ENCODE measurements at places on chromosomes 6 and 20.

- no peak for DNase-seq
Observed at GRCh38 chr6:22506496-22506895, 62.9 kb upstream of the HDGFL1 start.

- DNase-seq: no peak
Observed at GRCh38 chr6:45253453-45253852, 74.7 kb upstream of the RUNX2 start.

DNA sequence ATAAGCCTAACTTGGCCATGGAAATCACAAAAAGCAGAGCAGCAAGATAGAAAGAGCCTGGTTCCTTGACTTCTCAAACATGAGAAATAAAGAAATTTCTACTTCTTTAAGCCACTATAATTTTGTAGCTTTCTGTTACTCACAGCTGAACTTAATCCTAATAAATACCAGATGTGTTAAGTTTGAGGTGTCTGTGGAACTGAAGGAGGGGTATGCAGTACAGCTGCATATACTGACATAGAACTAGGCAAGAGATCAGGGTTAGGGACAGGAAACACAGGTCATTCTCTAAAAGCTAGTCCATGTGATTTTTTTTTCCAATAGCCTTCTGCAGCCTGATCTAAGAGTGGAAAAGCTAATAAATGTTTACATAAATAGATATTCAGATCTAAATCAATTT lies 123.9 kb downstream of the COL12A1 start:
- no peak for DNase-seq

DNA sequence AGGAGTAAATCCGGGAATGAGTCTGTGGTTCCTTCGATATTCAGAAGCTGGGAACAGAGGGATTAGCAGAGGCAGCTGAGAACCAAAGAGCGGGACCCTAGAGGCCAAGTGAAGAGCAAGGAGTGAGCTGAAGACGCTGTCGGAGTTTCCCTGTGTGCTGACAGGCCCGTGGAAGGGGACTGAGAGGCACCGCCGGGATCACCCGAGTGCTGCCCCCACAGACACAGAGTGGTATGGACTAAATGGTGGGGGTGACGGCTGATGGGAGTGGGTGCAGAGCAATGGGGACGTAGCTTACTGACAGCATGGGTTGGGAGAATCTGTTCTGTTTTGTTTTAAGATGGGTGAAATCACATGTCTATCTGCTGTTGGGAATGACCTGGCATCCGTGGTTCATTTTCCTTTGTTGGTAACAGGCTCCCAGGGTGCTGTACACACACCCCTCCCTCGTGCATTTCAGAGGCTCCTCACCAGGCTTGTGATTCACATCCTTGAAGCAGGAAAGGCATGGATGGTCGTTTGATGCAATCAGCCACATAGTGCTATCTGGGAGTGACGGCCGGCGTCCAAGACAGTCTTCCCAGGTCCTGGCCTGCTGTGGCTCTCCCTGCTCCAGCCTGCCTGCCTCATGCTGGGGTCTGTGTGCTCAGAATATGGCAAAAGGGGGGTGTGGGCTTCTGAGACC lies 97.4 kb downstream of the THBS2 start:
- DNase-seq: no peak

DNA sequence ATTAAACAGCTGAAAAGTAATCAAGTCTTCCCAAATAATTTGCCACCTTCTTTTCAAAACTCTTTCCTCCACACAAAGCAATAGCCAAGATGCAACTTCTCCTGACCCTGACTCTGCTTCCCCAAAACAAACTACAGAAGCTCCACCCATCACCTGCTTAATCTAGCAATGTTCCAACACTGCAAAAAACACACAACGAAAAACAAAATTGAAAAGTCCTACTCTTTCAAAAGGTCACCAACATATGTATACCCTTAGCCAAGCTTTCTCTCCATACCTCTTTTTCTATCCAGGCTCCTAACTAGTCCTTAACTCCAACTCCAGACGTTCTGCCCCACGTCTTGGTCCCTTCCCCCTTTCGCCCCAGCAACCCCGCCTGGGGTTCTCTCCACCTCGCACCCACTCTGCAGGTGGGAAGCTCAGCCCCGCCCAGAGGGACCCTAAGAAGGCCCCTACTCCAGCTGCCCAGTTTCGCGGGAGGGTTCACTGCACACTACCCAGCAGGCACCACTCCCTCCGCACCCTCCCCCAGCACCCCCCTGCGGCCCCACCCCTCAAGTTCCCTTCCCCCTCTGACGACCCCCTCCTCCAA lies 717 bp downstream of the CSNK2A1 start:
- DNase-seq: no peak

GRCh38 chr20:50312682-50313521 lies 122.3 kb downstream of the CEBPB start:
- DNase-seq: peak; percentile 83

DNA sequence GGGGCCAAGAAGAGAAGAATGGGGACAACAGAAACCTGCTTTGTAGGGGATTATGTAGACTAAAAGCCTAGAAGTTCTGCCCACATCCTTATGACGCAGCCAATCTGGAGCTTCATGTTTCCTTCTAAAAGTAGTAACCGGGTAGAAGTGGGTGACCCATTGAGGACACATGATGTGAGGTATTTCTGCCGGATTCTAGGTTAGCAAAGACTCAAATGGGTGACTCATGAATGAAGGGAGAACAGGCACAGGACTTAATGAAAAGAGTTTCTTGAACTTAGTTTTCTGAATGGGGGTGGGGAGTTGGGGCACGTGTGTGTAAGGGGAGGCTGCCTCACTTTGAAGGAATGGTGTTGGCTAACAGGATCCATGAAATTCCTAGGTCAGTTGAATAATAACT lies 68.8 kb downstream of the CDS2 start:
- no peak for DNase-seq

DNA sequence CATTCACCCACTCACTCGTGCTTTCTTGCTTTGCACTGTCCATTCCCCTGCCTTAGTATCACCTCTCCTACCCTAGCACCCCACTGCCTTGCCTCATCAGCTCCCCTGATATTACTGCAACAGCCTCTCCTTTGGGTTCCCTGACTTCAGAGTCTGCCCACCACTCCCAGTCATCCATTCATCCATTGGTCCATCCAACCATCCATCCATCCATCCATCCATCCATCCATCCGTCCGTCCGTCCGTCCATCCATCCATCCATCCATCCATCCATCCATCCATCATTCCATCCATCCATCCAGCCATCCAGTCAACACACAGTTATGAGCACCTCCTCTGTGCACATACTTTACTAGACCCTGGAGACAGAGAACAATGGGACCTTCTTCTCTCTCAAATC lies 22.9 kb upstream of the FAM83D start:
- no peak for DNase-seq

DNA sequence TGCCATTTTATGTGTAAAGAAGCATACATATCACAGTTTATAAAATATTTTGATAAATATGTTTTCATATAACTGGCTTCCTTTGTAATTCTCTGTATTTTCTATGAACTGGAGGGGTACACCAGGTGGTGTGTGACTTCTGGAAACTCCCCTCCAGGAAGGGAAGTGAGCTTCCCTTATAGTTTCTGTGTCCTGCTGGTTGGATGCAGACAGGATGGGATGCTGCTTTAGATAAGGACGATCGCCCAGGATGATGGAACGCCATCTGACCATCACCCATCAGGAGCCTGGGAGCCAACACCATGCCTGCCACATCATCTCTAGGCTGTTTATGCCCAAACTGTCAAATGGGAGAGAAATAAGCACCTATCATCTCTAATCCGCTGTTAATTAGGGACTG lies 66.1 kb downstream of the SULF2 start:
- no peak for DNase-seq

GRCh38 chr20:52619101-52619500 lies 353.1 kb upstream of the TSHZ2 start:
- no peak for DNase-seq

DNA sequence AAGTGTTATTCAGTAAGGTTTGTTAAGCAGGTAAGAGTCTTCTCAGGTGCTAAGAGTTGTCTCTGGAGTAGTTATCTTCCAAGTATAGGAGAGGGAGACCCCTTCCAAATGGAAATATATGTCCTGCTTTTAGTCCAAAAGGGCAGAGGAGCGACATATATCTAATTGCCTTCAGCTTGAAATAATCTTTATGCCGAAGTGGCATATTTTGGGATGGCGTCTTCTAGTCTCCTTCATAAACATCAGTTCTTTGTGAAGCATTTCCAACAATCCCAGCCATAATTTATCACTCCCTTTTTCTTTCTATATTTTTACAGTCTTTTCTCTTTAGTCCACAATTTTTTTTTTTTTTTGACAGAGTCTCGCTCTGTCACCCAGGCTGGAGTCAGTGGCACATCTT lies 6.0 kb downstream of the TMC2 start:
- DNase-seq: no peak

- DNase-seq: peak; percentile 99
Observed at GRCh38 chr20:25237610-25238318, 10.1 kb upstream of the PYGB start.

DNA sequence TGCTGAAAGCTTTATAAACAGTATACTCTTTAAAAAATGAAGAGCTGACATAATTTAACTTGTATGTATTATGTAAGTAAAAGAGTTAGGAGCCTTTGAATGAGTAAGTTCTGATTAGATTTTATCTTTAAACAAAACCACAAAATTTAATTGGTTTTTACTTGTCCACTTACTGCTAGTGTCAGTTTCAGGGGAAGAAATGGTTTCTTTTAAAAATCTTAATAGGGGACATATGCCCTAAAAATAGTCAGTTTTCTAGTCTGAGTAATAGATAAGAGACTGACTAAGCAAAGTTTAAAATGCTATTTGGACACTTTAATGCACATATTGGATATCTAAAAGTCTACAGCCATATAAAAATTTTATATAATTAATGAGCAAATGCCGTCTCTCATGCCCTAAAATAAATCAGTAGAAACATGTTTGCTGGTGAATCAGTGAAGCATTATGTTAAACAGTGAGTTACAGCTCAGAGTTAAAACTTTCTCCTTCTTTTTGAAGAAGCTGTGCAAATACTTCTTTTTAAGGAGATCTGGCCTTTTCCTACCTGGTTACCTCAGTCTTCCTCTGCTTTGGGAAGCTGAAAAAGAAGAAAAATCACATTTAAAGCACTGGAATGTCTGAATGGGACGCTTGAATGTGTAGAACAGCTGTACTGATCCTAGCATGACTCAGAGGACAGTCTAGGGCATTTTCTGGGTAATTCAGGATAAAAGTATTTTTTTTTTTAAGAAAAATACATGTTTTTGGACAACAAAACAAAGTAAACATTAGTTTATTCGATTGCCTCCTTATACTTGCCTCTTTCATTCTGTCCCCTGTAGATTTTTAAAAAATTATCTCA lies 55.3 kb downstream of the CDH26 start:
- DNase-seq: no peak

- DNase-seq: no peak
Observed at GRCh38 chr6:161360520-161360919, 86.7 kb upstream of the AGPAT4 start.

- peak; percentile 15 for DNase-seq
Observed at GRCh38 chr6:166360243-166361076, 18.1 kb upstream of the SFT2D1 start.

GRCh38 chr6:157562997-157563396 lies 182.0 kb downstream of the ZDHHC14 start:
- no peak for DNase-seq

- DNase-seq: no peak
Observed at GRCh38 chr6:33714385-33715040, 3.0 kb upstream of the UQCC2 start.

DNA sequence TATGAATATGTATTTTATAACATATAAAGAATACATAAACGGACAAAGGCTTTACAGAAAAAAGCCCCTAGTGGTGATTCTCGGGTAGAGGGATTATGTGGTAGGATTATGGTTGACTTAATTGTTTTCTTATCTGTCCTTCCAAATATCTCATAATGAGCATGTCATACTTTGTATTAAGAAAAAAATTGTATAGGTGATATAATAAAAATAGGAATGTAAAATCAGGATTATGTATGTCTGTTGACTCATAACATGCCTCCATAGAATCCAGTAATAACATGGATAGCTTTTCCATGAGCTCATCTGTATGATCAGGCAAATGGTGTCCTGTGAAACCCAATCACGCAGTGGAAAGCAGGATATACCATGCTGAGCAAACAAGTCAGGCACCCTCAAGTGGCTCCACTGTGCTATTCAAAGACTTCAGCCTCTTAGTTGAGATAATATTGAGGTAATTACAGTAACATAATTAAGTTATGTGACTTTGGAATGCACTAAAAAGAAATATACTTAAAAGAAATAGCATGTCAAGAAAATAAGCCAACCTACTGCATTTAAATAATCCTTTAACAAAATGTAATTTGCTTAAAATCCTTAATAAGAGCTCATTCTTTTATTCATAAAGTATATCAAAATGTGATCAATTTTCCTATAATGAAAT lies 39.6 kb upstream of the PRELID3B start:
- DNase-seq: no peak

GRCh38 chr6:24936641-24937317 lies 1.0 kb upstream of the RIPOR2 start:
- DNase-seq: no peak

DNA sequence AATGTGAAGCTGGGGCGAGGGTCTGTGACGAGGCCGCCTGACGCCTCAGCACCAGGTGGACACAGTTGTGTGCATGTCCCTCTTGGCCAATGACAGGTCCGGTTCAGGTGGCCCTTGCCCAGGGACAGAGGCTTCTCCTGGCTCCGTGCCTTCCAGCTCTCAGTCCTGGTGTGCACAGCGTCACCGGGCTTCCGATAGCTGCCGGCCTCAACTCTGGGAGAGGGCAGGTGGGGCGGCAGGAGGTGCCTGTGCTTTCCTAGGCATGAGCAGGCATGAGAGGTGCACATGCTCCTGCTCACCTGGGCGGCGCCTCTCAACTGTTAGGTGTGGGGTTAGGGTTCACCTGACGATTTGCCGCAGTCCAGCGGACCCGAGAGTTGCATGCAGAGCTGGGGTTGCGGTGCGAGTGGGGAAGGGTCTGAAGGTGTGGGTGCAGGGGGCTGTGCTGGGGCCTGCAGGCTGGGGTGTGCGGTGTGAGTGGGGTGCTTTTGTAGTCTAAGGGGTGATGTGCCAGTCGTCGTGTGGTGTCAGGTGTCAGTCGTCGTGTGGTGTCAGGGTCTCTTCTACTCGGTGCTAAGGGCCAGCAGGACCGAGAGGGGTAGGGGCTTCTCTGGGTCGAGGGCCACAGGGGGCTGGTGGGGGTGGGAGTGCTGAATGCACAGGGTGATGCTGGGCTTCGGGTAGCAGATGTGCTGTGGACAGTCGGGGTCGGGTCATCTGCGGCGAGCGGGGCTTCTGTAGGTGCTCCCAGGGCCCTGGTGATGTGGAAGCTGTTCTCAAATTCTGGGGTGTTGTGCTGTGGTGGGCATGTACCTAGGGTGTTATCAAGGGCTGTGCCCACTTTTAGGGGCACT lies 3.8 kb upstream of the SOX18 start:
- no peak for DNase-seq

DNA sequence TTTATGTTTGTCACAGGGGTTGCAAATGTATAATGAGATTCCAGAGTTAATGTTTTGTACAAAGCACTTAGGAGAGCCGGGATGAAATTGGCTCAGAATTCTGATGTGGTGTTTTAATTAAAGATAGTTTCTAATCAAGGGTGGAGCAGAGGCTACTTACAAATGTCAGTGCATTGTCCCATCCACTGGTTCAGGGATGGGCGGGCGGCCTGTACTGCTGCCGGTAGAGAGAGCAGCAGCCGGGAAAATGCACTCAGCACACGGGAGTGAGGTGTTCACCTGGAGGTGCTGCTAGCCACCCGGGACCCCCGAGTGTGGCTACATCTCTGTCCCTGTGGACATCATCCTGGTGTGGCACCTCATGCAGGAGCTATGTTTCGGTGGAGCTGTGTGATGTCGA lies 193.3 kb downstream of the QKI start:
- no peak for DNase-seq

- no peak for DNase-seq
Observed at GRCh38 chr6:165034271-165034741, 275.1 kb downstream of the C6orf118 start.

- DNase-seq: no peak
Observed at GRCh38 chr20:18289306-18289705, 979 bp downstream of the ZNF133 start.

All from kidney glomerular epithelial cell (primary cell).